ENCODE measurements at places on chromosomes 12 and 14.

GRCh38 chr14:89348722-89349121 lies 68.3 kb downstream of the FOXN3 start:
- DNase-seq = no peak

- DNase-seq = no peak
Measured at GRCh38 chr12:103301642-103302591, 193.9 kb downstream of the C12orf42 start.

DNA sequence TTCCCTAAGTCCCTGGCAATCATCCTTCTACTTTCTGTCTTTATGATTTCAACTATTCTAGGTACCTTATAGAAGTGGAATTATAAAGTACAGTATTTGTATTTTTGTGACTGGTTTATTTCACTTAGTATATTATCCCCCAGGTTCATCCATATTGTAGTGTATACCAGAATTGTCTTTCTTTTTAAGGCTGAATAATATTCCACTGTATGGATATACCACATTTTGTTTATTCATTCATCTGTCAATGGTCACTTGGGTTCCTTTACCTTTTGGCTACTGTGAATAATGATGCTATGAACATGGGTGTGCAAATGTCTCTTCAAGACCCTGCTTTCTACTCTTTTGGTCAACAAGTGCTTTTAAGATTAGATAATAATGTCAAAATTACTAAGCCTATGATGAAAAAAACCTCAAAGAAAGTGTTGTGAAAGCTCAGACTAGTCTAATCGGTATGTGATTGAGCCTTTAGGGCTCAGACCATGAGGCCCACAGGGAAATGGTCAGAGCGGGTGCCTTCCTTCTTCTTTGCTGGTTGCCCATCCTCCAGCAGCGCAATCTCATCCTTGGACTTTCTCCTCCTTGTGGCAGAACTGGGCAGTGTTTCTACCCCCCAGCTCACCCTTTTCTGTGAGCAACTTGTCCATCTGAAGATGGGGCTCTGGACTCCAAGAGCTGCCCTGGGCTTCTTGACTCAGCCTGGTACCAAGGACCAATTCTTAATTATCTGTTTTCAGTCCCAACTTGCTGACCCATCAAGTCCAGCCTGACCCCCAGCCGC lies 105.4 kb downstream of the TTC8 start:
- no peak for DNase-seq

DNA sequence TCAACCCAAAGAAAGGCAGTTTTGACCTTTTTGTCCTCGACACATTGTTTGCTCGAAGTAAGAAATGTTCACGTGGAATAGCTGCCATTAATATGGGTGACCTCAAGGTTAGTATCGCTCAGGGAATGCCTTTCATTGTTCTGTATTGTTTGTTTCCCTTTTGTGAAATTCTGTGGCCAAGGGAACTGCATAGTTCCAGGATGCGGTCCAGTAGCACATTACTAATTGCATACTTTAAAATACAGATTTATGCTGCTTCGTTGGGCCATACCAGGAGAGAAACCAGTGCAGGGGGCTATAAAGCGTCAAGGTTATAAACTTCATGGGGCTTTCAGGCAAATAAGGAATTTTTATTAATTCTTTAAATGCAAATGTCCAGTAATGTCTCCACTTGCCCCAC lies 73.3 kb upstream of the USP44 start:
- no peak for DNase-seq

DNA sequence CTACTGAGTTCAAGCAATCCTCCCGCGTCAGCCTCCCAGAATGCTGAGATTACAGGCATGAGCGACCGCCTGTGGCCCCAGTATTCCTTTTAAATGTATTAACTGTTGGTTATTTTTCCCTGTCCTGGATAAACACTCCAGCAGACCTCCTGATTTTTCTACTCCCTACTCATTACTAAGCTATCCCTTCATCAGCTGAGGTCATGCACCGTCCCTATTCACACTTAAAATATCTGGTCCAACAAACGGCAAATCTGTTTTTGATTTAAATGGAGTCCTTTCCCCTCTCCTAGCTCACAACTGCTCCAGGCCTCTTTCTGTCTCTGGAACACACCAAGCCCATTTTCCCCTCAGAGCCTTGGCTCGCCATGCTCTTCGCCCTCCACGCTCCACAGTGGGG lies 1003.3 kb upstream of the TMEM132C start:
- DNase-seq = no peak

DNA sequence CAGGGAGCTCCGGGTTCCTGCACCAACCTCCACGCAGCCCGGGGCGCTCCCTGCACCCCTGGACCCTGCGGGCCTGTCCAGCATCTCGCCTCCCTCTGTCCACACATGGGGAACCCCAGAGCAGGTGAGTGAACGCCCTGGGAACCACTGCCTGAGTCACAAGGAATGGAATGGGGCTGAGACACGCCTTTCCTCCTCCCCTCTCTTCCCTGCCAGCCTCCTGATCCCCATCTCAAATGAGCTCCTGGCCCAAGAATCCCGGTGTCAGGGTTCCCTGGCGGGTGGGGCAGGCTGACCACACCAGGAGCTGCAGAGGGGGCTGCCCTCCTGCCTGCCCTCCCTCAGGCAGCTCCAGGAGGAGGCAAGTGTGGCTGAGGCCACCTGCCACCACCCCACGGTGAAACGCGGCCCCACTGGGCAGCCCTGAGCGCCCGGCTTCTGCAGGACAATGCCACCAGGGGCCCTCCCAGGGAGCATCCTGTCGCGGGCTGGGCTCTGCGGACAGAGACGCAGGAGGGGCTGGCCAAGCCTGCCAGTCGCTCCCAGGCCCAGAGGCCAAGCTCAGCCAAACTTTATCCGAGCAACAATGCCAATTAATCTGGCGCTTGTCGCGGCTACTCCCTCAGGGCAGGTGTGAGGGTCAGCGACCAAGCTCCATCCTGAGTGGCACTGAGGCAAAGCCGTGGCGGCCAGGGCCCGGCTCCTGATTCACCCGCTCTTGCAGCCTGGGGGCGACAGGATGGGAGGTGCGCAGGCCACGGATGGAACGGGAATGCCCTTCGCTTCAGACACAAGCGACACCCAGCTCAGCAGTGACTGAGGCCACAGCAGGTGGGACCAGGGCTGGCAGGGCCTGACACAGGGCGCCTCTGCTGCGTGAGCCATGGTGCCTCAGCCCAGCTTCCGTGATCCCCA lies 44.3 kb downstream of the GALNT9 start:
- no peak for DNase-seq

GRCh38 chr12:111426344-111427185 lies 20.8 kb downstream of the SH2B3 start:
- no peak for DNase-seq

GRCh38 chr14:89851106-89851505 lies 103.4 kb downstream of the EFCAB11 start:
- DNase-seq = no peak

DNA sequence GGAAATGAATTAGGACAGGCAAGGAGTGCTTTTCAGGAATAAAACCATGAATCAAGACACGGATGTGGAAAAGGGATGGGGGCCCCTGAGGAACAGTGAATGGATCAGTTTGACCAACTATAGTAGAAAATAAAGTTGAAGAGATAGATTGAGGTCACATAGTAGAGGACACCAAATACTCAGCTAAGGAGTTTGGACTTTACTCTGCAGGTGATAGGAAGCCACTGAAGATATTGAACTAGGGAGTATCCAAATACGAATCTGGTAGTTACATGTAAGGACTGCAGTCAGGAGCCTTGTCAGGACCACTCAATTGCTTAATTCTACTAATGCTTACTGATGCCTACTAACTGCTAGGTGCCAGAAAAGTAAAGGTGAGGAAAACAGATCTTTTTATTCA lies 20.4 kb downstream of the ENTPD5 start:
- DNase-seq = no peak

- DNase-seq = peak; percentile 23
Measured at GRCh38 chr14:102020058-102020971, 55.9 kb downstream of the DYNC1H1 start.

GRCh38 chr12:100867639-100868393 lies 73.2 kb downstream of the ANO4 start:
- DNase-seq = no peak

GRCh38 chr12:89857652-89858274 lies 149.1 kb upstream of the ATP2B1 start:
- DNase-seq = no peak

DNA sequence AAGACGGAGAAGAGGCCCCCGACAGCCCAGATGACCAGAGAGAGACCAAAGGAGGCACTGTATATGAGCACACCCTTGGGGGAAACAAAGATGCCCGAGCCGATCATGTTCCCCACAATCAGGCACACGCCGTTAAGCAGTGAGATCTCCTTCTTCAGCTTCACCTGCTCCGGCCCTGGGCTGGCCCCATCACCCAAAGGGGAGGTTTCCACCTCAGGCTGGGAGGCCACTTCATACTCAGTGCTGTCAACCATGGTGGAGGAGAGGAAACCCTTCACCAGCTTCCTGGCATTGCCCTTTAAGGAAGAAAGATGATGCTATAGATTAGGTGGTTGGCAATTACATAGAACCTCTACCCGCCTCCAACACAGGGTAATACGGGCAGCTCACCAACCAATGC lies 2.1 kb downstream of the SLC7A7 start:
- DNase-seq = no peak

DNA sequence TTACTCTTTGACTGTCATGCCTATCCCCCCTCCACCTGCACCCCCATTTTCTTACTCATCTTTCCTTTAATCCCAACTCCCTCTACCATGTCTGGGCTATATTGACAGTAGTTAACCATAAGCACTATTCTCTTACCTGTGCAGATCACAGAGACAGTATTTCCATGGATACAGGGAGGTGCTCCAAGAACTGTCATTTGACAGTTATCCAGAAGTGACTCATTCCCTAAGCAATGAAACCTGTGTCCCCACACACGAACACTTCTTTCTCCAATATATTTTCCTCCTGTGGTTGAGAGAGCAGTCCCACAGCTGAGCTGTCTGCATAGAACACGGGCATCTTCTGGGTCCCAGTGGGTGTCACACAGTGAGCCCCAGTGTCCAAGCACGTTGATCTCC lies 68.8 kb downstream of the CD163L1 start:
- DNase-seq = no peak

DNA sequence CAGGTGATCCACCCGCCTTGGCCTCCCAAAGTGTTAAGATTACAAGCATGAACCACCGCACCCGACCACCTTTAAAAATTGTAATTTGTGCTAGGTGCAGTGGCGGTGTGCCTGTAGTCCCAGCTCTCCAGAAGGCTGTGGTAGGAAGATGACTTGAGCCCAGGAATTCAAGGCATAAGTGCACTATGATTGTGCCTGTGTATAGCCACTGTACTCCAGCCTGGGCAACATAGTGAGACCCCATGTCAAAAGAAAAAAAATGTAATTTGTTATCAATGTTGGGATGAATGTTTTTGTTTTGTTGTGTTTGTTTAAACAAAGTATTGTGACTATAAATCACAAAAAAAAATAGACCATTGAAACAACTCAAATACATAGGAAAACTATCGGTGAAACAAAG lies 43.1 kb upstream of the NAP1L1 start:
- DNase-seq = no peak

DNA sequence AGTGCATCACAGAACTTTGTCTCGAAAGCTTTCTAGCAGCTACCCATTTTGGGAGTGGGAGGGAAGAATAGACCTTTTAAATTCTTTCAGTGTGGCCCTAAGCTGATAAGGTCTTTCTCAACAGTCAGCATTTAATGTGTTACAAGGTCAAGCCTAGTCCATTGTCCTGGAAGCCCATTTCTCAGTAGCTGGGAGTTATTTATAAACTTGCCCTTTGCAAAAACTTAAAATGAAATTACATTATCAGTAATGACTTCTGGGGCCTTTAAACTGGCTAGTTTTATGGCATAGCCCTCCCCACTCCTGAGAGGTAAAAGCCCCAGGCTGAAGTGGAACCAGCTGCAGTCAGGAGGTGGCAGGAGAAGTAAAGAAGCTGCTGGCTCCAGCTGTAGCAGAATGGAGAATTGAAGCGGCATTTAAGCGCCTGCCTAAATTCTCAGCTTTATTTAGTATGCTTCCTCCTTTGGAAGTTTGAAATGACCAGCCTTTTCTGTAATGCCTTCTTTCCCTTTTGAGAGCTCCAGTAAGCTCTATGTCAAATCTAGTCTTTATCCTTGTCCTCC lies 12.4 kb downstream of the COPZ1 start:
- no peak for DNase-seq

DNA sequence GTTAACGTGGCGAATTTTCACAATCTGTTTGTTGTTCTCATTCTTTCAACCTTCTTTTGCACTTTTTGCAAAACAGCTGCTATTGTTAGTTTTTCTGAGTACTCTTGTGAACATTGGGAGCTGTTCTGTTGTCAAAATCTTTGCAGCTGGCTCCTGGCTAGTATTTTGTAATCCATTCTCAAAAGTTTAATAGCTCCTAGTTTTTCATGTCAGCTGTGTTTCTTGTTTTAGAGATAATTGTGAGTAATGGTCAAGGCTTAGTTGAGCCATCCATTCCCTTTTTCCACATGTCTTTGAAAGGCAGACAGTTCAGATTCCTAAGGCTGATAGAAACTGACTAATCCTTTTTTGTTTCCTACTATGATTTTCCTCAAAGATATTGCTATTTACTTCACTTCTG lies 39.1 kb upstream of the CRADD start:
- no peak for DNase-seq

- DNase-seq = no peak
Measured at GRCh38 chr12:120159509-120160237, 34.8 kb downstream of the GCN1 start.

- no peak for DNase-seq
Measured at GRCh38 chr12:89098441-89099112, 253.7 kb downstream of the DUSP6 start.

DNA sequence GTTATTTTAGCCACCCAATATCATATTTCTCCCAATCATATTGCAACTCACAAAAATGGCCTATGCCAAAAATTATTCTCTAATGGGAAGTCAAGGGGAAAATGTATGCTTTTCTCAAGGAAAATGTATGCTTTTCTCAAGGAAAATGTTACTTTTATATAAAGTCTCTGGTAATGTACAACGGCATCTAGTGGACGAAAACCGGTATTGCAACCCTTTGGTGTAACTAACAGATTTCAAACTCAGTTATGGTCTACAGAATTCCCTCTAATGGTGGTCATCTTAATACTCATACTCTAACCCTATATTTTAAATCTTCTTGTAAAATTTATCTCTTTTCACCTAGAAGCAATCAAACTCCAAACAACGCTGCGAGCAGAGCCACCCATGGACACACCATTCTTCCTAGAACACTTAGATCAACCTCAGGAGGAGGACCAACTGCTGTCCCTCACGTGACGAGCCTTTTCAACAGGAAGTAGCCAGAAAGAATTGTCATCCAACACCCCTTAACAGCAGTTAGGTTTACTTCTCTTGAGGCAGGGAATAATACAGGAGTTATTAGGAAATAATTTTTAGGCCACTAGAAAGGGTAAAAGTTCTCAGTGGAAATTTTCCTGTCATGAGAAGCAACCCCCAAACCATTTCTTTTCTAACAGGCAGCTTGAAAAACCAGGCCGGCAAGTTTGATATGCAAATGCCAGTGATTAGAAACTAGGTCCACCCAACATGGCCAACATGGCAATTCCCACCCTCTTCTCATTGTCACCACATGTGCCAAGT lies 20.1 kb downstream of the APOBEC1 start:
- DNase-seq = no peak

- DNase-seq = no peak
Measured at GRCh38 chr14:66503532-66503931, 4.4 kb upstream of the GPHN start.

Measured in stimulated activated CD4-positive, alpha-beta T cell treated with anti-CD3 and anti-CD28 coated beads, Interleukin-12 subunit alpha, Interleukin-12 subunit beta, amount 100 ng/mL, for 4 hours (primary cell).